Stimulated activated CD8-positive, alpha-beta memory T cell treated with anti-CD3 and anti-CD28 coated beads, Interleukin-7, amount 100 ng/mL, for 1 hour (primary cell): ENCODE measurements at places on chromosomes 2 and 18.

- no peak for DNase-seq
Observed at GRCh38 chr2:126966601-126967000, 67.9 kb downstream of the TEX51 start.

GRCh38 chr2:192551760-192552159, 357.0 kb upstream of the TMEFF2 start:
- DNase-seq = no peak

DNA sequence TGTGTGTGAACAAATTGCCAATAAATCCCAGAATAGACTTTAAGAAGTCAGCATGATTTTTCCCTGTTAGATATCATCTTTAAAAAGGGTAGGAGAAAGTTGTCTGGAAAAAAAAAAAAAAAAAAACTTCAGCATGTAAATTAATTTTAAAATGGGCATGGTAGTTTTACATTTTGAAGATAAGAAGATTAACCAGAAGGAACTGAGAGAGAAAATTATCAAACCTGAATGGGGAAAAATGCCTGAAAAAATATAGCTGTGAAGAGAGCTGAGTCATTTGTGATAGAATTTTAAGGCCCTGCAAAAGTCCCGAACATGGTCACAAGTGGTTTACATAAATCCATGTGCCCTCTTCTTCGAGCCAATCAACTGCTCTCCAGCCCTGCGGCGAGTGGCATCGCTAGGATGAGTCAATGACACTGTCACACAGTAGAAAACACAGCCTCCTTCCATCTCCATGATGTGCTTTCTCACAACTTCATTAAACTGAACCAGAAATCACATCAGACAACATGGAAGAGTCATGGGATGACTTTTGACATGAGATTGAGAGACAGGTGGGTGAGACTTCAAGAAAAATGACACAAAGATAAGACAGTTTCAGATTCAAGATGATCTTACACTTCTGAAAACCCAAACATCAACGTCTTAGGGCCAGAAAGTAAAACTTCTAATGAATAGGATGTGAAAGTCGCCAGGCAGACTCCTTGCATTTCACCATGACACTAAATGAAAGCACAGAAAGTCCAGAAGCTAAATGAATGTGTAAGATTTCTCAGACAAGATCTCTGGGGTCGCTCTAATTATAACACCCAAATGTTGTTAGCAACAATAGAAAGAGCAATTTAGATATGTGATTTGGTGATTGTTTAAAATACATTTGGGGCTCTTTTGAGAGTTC, 273.0 kb upstream of the ID2 start:
- no peak for DNase-seq

DNA sequence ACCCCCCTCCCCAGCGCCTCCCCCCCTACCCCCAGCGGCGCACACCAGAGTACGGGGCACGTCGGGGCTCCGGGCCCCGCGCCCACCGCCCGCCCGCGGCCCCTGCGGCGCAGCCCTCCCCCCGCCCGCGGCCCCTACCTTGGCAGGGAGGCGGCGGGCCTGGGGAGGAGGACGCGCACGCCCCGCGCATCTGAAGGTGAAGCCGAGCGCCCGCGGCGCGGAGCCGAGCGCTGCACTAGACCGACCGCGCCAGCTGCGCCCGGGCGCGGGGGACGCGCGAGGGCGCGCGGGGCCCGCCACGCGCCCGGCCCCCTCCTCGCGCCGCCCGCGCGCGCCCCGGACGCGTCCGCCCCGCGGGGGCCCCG, at the start of gene ZNF516:
Gene ZNF516 (minus strand): TSS at position 237 of the 365 bp plus-strand sequence. CDS start 52,188 bp downstream, outside the sequence.
- DNase-seq = no peak

DNA sequence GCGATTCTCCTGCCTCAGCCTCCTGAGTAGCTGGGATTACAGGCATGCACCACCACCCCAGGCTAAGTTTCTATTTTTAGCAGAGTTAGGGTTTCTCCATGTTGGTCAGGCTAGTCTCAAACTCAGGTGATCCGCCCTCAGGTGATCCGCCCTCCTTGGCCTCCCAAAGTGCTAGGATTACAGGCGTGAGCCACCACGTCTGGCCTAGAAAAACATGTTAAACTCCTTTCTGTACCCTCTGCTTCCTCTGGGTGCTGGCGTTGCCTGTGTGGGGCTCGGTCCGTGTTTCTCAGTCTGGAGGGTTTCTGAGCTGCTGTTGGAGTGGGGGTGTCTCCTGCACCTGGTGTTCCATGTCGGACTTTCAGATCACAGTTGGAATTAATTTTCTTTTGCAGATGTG, 17.9 kb downstream of the LDLRAD4 start:
- DNase-seq = no peak

GRCh38 chr2:61620244-61621159, 82.3 kb upstream of the XPO1 start:
- DNase-seq = no peak

DNA sequence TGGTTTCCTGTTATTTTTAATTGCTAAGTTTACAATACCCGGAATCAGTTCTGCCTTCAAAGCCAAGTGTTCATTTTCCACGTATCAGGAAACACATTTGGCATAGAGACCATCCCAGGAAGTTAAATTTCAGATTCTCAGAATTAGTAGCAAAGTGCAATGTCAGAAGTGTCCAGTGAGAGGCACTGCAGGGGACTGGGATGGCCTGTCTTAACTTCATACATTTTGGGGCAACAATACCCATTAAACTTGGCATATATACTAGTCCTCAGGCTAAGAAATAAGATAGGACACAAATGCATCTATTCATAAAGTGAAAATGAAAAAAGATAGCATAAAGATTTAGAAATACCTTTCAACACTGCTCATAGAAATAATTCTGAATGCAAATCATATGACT, 1.5 kb upstream of the IL1RL2 start:
- no peak for DNase-seq

GRCh38 chr2:29627279-29627711, 294.1 kb downstream of the ALK start:
- no peak for DNase-seq

GRCh38 chr2:85915606-85916303, 27.0 kb upstream of the ST3GAL5 start:
- DNase-seq = no peak

DNA sequence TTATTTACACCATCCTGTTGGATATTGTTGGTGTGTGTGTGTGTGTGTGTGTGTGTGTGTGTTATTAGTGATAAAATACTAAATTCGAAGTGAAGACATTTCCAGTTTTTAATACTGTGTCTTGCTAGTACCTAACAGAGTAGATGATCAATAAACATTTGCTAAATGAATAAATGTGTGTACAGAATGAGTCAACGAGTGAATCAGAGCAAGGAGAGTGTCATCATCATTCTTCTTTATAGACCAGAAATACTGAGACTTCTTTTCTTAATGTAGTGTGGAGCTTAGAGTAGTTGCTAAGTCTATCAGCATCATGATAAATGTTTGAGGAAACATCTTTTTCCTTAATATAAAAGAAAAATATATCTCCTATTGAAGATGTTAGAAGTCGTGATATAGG, 169.7 kb upstream of the SATB2 start:
- no peak for DNase-seq

DNA sequence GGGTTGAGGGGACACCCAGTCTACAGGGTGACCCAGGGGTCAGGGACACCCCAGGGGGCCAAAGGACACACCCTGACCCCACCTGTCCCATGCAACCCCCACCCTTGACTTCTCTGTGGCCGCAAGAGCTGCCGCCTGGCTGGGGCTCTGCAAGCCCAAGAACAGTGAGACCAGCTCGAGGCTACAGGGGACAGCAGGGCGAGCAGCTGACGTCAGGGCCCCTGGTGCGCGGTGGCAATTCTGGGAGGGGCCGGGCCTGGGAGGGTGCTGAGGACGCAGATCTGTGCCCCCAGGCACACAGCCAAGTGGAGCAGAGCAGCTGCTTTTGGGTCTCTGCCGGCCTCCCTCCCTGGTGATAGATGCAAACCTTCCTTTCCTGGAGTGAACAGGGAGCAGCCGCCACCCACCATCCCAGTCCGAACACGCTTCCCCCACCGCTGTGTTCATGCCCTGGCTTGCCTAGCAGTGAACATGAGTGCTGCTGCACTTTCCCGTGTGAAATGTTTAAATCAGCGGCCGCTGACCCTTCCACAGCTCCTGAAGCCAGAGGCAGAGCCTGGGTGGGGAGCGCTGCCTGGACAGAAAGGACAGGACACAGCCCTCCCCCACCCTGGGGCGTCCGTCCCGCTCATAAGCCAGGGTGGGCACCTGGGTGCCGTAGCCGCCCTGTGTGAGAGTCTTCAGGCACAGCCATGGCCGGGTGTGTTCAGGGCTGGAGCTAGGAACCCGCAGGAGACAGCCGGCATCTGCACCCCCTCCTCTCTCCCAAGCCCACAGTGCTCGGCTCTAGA, 46.9 kb downstream of the SLC66A2 start:
- no peak for DNase-seq

DNA sequence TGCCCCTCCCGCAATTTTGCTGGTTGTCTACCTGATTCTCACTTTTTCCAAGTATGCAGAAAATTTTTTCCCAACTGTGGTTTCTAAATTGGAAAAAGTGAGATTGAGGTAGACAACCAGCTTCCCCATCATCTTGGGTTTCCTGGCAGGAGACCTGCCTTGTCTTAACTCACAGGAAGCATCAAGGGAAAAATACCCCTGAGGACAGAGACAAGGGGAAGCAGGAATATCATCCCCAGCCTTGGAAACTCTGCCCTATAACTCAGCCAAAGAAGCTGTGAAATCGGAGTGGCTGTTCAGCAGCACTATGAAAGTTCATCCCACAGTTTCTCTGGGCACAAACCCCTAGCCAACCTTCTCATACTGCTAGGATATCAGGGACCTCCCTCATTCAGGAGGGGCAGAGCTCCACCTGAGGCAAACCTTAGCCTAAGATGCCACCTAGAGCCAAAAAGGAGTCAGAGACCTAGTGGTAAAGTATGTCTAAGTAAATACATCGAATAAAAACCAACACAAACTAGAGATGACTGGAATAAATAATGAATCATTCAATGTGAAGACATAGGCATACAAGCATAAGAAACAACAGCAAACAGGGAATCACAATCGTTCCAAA, 68.2 kb downstream of the ZSWIM2 start:
- DNase-seq = no peak

- DNase-seq = no peak
Observed at GRCh38 chr2:98126061-98126460, 39.1 kb downstream of the VWA3B start.
